KBM-7 (cell line): ENCODE measurements at places on chromosomes 13 and 19.

DNA sequence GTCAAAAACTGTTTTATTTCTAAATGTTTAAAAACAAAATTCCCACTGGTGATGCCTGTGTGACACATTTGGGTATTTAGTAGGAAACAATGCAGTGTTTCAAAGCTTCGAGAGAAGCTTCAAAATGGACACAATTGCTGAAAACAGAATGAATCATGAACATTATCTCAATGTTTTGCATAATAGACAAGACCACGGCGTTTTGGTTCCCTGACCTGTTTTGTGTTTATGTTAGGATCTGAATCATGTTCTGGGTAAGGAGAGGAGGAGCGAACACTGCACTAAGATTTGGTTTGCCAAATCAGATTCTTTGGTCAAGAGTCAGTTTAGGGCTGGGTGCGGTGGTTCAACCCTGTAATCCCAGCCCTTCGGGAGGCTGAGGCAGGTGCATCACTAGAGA lies 42.2 kb downstream of the IFT88 start:
- no peak for DNase-seq

DNA sequence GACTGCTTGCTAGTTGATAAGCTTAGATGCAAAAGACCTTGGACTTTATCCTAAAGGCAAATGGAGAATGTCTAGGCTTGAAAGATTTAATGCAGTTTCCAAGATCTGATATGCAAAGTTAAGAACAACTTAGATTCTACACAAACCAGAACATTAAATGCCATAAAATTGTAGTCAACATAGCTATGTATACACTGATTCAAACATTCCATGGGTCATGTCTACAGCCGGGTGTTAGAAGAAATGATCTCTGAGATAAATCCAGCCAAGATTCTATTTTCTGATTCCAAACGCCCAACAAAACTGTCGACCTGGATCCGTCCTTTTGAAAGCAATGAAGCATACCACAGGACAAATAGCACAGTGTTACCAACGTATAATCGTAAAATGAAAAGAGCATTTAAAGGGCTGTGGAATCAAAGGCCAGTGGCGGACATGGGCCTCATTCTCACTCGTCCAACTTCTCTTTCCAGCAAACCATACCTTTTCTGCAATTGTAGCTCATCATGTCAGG lies 52.7 kb downstream of the KCTD12 start:
- no peak for DNase-seq

DNA sequence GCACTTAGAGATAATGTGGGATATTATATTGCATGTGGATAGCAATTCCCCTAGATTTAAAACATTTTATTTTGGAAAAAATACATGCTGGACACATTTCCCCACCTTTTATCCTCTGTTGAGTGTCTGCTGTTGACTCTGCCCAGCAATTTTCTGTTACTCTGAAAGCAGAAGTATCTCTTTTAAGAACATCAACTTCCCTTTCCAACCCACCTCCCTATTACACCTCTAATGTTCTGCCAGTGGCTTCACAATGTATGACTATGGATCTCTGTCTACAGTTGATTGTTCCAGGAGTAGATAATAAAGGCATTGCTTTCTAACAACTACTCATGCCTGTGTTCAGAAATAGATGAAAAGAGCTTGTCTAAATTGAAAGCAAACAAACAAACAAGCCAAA lies 754.8 kb upstream of the SLITRK6 start:
- peak; percentile 57 for DNase-seq

DNA sequence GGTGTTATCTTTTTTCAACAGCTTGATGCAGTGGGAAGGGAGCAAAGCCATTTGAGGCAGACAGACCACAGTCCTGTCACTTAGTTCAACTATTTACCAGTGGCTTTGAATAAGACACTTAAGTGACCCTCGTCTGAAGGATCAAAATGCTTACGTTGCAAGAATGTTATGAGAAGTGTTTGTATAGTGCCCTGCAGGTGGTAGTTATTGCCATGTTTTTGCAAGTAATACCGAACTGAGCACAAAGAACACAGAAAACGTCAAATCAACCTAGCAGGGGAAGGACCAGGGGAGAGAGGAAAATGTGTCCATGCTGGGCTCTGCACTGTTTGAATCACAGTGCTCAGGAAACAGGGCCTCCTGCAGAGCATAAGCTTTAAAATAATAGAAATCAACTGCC lies 2.8 kb downstream of the SOHLH2 start:
- DNase-seq: no peak

DNA sequence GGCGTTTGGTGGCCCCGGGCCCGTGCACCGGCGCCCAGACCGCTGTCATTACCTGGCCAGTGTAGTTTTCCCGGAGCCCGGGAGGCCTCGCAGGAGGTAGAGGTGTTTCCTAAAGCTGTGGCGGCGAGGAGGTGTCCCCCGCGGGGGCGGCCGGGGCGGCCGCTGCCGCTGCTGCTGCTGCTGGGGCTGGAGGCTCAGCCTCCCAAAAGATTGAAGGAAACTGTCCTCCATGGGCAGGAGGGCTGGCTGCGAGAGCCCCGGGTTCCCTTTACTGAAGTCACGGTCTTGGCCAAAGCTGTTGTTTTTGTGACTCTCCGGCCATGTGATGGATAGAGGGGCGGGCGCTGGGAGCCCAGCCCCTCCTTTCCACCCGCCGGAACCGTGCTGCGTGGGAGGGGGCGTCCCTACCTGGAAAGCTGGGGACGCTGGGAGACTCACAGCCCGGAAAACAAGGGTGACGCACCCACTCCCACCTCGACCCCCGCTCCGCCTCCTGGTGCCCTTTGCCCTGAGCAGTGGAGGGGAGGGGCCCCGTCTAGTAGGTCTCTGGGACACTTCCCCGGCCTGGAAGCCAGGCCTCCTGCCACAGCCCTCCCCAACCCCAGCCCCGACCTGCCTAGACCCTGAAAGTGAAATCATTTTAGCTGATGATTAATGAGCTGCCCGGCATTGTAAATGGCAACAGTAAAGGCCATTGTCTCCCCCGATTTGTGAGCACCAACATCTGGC lies at the start of gene N4BP2L1:
Gene N4BP2L1, minus strand, starts transcription at position 279 of the 729 bp plus-strand sequence. Its CDS starts 48 bp downstream, at position 231.
- peak; percentile 92 for DNase-seq

DNA sequence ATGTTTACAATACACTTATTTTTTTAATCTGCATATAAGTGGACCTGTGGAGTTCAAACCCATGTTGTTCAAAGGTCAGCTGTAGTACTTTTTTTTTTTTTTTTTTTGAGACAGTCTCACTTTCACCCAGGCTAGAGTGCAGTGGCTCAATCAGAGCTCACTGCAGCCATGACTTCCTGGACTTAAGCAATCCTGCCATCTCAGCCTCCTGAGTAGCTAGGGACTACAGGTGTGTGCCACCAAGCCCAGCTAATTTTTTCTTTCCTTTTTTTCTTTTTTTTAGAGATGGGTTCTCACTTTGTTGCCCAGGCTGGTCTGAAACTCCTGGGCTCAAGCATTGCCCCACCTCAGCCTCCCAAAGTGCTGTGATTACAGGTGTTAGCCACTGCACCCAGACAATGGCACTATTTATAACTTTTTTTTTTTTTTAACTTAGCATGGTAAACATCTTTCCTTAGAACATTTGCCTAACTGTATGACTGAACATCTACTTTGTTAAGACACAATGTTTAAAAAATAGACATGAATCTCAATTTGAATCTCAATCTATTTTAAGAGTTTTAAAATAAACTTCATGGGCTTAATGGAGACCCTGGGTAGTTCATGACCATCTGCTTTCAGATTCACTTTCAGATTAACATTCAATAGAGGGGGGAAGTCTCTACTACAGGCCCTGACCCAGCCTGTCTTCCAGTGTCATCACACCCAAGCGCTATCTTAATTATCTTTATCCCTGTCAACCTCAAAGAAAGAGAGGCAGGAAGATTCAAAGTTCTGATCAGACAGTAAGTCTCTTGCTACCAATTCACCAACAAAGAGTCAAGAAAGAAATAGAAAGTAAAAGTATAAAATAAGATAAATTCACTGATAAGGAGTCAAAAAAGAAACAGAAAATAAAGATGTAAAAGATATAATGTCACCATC lies 97.7 kb upstream of the DOCK9 start:
- DNase-seq: no peak

DNA sequence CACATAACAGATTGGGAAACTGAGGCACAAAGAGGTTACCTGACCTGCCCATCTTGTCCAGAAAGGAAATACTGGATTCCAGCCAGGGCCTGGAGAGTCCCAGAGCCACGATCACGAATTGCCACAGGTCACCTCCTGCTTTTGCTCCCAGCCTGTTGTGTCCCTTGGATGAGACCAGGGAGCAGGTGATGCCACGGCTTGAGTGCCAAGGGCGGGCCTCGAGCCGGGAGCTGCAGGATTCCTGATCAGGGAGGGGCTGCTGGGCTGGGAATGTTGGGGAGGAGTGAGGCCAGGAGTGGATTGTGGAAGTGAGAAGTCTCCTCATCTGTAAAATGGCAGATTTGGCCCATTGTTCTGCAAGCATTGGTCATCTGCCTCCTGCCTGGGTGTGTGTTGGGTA lies 29.4 kb downstream of the DNM2 start:
- no peak for DNase-seq

- peak; percentile 14 for DNase-seq
Measured at GRCh38 chr19:29672933-29673336, 7.7 kb downstream of the PLEKHF1 start.

GRCh38 chr13:27242702-27243101 lies 8.7 kb upstream of the RPL21 start:
- no peak for DNase-seq

- DNase-seq: no peak
Measured at GRCh38 chr19:14525729-14526128, 3.7 kb upstream of the TECR start.

DNA sequence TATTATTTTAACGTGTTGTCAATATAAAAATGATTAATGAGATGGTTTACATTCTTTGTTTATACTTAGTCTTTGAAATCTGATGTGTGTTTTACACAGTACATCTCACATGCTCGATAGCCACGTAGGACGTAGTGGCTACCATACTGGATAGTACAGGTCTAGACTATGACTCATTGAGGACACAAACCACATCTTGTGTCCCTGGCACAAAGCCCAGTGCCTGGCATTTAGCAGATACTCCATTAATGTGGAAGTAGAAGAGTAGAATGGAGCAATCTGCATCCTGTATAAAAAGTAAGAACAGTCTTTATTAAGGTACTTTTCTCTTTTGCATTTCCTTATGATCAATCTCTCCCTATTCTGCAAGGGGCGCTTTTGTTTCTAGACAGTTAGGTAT lies 49.0 kb upstream of the FRY start:
- peak; percentile 73 for DNase-seq

DNA sequence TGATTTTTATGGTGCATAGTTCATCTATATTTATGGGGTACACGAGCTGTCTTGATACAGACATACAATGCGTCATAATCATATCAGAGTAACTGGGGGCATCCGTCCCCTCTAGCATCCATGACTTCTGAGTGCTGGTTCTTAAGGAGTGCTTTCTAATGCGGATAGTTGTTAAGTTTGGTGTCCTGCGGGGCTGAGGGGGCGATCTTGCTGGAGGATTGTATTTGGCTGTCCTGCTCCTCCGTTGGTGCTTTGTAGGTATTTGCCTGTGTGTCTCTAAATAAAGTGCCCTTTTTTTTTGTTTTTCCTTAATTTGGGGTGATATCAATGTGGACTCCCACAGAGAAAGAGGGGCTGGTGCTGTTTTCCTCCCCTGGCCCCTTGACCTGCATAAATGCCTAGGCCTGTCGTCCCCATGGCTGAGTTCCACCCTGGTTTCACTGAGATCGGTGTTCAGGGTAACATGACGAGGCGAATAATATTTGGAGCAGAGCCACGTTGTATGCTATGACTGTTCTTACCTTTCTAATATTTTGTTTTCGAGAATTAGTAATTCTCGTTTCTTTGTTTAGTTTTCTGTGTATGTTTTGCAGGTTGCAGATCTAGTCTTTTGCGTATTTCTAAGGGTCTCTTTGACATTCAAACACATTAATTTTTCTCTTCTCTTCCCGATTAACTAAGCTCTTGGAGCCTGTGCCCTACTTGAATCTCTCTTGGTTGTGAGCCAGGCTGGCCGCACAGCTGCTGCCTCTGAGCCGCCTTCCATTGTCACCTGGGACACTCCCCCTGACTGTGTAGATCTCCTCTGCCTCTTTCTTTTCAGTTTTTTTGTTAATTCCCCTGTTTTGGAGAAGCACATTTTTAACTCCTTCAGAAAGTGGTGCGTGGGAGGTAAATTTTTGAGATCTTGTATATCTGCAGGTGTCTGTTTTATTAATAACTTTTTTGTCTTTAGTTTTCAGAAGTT lies 100.3 kb downstream of the ARHGEF7 start:
- DNase-seq: no peak

DNA sequence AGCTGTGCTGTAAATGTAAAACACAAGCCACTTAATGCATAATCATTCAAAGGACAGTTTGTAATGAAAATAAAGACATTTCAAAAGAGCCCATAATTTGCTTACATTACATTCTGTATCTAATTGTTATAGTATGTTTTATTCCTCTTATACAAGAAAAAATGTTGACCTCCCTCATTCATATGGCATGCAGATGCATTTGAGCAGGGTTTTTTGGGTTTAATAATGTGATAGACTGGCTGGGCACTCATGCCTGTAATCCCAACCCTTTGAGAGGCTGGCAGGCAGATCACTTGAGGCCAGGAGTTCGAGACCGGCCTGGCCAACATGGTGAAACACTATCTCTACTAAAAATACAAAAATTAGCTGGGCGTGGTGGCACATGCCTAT lies 11.6 kb upstream of the ARL11 start:
- no peak for DNase-seq

DNA sequence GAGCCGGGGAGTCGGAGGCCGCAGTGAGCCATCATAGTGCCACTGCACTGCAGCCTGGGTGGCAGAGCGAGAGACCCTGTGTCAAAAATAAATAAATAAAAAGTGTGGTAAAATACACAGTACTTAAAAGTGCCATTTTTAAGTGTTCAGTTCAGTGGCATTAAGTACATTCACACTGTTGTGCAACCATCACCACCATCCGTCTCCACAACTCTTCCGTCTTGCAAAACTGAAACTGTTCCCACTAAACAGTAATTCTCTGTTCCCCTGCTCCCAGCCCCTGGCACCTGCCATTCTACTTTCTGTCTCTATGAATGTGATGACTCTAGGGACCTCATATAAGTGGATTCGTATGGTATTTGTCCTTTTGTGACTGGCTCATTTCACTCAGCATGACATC lies 13.3 kb downstream of the SLC25A42 start:
- no peak for DNase-seq

DNA sequence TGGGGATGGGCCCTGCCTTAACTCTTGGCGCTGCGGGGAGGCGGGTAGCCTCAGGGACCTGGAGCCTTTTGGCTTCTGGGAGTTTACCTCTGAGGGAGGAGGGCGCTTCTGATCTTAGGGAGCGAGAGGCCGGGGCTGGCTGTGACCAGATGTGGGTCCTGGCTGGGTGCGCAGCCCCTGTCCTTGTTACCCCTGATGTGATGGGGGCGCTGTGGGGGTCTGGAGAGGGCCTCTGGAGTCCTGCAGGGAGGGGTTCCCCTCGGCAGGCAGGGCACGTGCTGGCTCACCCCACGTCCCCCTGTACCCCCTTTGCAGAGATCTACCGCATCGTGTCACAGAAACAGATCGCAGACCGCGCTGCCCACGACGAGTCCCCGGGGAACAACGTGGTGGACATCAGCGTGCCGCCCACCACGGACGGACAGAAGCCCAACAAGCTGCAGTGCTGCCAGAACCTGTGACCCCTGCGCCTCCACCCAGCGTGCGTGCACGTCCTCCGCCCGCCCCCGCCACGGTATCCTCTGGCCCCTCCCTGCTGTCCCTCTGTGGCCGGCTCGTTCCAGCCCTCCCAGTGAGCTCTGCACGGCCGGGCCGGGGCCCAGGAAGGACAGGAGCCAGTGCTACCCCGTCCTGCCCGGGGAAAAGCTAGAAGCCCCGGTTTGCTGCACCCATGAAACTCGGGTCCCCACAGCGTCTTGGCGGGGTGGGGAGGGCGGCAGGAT lies 9.8 kb upstream of the MARCHF2 start:
- DNase-seq: no peak

- no peak for DNase-seq
Measured at GRCh38 chr19:13002166-13002898, 7.1 kb downstream of the NFIX start.

GRCh38 chr13:72805676-72806346 lies 23.9 kb downstream of the PIBF1 start:
- peak; percentile 51 for DNase-seq
